ENCODE measurements at places on chromosomes 3 and 15.
A peak's percentile ranks its signal among the peaks of the same experiment; 100 is the strongest.

- no peak for DNase-seq
Measured at GRCh38 chr3:8313560-8314267, 187.9 kb upstream of the LMCD1 start.

DNA sequence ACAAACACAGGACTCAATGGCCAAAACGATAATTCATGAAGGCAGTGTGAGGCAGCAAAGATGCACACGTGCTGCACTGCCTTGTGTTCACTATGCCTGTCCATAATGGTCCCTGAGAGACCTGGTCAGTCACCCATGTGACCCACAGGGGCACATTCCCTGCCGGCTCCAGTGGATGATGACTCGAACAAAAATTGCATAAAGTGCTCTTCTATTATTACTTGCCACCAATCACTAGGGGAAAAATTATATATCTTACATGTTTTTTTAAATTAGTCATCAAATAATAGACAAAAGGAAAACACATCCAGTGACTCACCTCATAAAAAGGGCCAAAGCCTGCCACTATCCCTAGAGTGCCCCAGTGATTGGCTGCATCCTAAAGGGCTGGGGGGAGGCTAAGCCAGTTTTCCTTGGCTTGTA, 47.5 kb downstream of the UBP1 start:
- peak; percentile 59 for DNase-seq

DNA sequence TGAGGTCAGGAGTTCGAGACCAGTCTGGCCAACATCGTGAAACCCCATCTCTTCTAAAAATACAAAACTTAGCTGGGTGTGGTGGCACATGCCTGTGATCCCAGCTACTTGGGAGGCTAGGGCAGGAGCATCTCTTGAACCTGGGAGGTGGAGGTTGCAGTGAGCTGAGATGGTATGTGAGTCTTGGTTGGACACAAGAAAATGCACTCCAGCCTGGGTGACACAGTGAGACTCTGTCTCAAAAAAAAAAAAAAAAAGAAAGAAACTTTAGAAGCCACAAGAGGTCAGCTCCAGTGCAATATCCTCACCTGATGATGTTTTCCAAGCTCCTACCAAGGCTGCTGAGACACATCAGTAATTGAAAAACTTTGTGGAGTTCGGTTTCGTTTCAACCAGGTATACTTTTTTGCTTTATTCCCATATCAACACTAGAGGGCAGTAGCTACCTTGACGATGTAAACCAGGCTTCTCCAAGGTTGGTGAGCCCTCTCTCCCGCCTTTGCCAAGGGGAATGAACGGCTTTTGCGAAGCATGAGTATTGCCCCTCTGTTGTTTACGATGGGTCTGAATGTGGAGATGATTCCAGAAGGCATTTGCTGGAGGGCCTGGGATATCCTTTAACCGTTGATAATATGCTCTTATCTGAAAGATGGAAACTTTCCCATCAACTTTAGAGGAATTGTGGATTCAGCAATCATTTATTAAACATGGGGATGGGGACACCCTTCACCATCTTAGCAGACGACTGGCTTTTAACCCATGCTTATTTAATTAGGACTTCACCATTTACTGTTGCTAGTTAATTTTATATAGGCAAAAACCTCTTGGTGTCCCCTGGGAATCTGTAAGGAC, 202.8 kb downstream of the SV2B start:
- DNase-seq, result peak; percentile 21

- DNase-seq, result no peak
Measured at GRCh38 chr3:79767905-79768267, at the start of gene ROBO1. TSS of gene ROBO1 (minus strand) at chr3:79767998.

DNA sequence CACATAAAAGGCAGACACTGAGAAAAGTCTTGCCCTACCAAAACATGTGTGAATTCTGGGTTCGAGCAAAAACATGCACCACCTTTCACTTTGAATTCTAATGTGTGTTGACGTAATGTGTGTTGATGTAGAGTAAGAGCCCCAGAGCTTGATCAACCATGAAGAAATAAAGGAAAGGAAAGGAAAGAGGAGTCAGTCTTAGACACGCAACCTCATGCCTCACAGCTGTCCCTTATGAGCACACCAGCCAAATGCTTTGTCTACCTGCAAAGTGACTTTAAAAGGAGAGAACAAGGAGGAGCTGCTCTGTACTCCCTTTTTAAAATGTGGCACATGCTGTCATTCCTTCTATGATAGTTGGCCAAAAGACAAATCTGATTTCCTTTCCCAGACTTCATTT, 80.8 kb downstream of the RFTN1 start:
- no peak for DNase-seq

GRCh38 chr3:79467721-79468120, 300.1 kb downstream of the ROBO1 start:
- no peak for DNase-seq

- peak; percentile 11 for DNase-seq
Measured at GRCh38 chr3:38367779-38368178, 21.2 kb downstream of the XYLB start.

- no peak for DNase-seq
Measured at GRCh38 chr3:27730774-27731659, 8.9 kb upstream of the EOMES start.

DNA sequence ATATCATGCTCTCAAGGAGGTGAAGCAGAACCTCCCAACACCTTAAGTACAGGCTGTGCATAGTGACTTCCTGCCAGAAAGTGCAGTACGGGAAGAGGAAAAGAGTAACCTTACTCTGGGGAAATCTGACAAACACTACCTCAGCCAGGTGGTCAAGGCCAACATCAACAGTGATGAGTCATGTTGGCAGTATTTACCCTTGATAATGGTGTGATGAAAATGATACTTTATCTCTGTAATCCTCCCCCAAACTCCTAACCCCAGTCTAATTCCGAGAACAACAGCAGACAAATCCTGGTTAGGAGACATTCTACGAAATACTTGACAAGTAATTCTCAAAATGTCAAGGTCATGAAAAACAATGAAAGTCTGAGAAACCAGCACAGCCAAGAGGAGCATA, 26.5 kb downstream of the ANKDD1A start:
- DNase-seq, result no peak

GRCh38 chr15:45307230-45307924, 55.3 kb downstream of the SLC28A2 start:
- peak; percentile 43 for DNase-seq

DNA sequence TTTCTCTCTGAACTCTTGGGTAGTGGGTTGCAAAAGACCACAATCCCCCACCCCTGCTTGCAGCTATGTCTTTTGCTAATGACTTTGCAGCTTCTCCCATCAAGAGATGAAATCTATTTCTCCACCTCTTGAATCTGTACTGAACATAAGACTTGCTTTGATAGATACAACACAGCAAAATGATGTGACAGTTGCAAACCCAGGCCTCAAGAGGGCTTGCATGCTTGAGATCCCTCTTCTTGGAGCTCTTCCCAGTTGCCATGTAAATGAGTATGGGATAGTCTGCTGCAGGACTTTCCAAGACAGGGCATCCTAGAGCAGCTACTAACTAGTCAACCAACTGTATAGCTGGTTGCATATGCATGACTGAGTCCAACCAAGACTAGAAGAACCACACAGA, 783.6 kb downstream of the PDCD6IP start:
- DNase-seq, result no peak

DNA sequence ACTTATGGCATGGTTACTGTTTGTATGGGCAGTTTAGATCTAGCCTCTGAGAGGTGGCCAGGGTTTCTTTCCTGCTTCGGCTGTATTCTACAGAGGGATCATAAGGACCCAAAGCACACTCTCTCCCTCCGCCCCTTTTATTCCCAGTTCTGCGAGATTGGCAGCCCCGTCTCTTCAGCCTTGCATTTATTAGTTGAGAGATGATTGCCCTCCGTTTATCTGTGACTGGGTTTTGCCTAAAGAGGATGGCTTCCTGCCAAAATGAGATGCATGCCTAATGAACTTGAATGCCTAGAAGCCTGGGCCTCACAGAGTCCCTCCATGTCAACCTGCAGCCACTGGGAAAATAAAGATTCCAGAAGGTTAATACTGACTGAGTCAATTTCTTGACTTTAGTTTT, 97.1 kb upstream of the CHL1 start:
- DNase-seq, result no peak

GRCh38 chr3:142958707-142959106, 4.8 kb downstream of the PAQR9 start:
- DNase-seq, result no peak

GRCh38 chr15:88391006-88391405, 76.2 kb downstream of the MRPL46 start:
- no peak for DNase-seq

DNA sequence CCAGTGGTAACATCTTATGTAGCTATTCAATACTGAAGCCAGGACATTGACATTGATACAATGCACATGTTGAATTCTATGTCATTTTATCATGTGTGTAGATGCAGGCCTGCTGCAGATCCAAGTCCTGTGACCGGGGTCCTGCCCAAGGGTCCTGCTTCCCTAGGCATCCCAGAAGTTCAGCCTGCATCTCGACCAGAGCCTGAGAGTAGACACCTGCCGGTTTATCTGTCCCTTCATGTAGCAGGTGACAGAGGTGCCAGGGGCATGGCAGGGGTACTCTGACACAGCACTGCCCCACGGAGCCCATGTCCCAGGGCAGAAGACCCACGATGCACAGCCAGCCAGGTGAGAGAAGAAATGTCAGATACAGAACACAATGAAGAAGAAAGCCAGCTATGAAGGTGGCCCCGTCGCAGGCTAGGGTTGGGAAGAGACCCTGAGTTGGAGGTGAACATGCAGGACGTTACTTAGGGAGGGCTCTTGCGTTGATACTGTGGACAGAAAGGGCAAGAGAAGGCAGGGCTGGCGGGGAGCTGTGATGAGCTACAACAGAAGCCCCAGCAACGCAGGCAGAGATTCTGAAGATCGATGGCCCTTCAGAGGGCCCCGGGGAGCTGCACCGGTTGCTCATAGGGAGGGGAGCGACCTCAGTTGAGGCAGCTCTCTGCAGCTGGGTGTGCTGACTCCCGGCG, 51.0 kb downstream of the TPRA1 start:
- no peak for DNase-seq

DNA sequence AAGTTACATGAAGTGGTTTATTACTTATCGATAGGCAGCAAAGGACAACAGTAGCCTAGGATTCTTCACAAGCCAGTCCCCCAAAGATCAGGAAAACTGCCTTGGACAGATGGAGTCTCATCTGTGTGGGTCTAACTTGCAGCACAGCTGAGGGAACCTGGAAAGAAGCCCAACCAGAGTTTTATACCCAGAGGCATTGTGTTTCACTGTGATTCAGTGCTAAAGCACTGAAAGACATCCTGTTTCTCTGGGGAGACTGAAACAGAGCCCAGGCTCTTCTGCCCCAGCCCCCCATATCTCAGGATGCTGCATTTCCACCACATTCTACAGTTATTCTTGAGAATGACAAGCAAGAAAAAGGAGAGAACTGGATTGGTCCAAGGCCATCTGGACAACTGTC, 48.2 kb upstream of the PYDC2 start:
- DNase-seq, result peak; percentile 62

GRCh38 chr3:45259133-45259532, 33.0 kb upstream of the TMEM158 start:
- no peak for DNase-seq

Data from mesenchymal stem cell (in vitro differentiated cells and primary cell).